Activated CD8-positive, alpha-beta memory T cell treated with anti-CD3 and anti-CD28 coated beads for 48 hours (primary cell): ENCODE measurements at places on chromosomes 3 and 15.

DNA sequence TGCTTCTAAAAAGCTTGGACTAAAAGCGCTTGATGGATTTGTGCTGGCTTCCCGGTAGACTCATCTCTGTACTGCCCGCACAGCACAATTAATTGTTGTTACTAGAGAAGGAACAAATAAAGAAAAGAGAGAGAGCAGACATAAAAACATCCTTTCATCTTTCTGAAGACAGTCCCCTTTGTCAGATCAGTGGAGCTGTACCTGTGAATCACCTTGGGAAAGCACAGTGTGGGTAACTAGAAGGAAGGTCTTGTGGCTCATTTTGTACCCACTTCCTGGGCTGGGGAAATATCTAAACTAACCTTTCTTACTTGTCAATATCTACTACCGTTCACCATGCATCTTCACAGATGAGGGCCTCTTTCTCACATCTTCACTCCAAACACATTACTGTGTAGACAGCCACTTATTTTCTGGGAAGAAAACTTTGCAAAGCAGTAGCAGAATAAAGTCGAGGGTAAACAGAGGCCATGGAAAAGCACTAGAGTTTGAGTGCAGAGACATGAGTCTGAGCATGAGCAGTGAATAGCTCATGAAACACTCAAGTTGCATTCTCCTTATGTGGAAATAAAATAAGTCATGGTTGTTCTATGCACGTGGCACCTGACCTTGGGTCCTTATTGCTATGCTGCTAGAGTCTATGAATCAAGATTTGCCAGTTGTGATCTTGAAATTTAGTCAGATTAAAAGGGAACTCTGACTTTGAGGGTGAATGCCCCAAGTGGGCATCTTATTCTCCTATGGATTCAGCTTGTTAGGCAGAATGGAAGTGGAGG, 169.3 kb downstream of the LPP start:
- no peak for DNase-seq

DNA sequence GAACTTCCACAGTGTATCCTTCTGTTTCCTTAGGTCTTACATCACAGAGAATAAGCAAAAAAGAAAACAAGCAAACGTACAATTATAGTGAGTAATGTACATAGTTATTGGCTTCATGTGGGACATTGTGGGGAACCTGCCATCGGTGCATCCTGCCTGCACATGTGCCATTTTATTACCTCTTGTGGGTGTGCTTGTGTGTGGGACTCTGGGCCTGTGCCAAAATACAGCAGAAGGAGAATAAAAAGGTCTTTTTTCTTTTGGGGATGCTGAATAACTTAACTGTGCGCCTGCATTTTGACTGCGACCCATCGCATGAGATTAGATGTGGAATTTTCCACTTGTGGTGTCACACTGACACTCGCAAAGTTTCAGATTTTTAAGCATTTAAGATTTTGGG, 169.6 kb upstream of the DCBLD2 start:
- no peak for DNase-seq

DNA sequence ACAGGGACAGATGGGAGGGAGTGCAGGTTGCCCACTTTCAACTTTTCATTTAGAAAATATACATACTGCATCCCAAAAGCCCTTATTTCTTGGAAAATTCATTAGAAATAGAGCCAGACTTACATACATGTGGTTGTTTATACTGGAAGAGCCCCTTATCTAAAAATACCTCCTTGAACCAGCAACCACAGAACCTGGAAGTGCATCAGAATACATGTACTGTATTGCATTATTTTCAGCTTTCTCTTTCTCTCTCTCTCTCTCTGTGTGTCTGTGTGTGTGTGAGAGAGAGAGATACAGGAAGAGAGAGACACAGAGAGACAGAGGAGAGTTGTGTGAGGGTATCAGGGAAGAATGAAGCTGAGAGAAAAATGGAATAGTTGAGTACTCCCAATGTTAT, 29.5 kb upstream of the LSAMP start:
- DNase-seq = no peak

GRCh38 chr15:76588811-76589747, 252.5 kb downstream of the ISL2 start:
- no peak for DNase-seq

DNA sequence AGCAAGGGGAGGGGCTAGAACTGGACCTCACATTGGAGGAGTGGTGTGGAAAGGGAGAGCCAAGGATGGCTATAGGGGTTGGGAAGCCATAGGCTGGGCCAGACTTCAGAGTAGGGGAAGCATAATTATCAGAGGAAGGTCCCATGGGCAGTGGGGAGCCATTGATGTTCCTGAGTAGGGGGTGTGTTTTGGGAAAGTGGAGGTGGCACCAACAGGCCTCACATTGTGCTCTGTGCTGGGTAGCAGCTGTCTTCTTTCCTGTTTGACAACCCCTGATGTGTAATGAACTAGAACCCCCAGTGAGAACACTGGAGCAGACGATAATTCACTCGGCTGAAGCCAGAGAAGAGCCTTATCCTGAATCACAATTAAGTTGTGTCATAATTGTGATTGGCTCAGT, 41.2 kb downstream of the SLC6A11 start:
- no peak for DNase-seq

DNA sequence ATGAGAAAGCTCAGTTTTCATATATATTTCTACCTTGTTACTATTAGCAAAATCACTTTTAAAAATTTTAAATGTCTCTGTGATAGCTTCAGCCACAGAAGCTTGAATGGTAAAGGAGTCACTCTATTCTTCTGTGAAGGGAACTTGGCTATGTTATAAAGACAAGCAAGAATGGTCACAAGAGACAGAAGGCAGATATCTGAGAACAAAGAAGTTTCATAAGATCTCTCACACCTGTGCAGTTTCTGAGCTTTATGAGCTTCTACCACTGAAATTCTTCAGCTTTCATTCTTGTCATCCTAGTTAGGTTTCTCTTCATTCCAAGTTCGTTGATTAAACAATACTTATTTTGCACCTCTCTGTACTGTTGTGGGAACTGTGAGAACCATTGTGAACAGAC, 853.4 kb downstream of the IGSF11 start:
- no peak for DNase-seq

- no peak for DNase-seq
These were observed 205.6 kb downstream of the FEZF2 start for GRCh38 chr3:62167566-62168262.

DNA sequence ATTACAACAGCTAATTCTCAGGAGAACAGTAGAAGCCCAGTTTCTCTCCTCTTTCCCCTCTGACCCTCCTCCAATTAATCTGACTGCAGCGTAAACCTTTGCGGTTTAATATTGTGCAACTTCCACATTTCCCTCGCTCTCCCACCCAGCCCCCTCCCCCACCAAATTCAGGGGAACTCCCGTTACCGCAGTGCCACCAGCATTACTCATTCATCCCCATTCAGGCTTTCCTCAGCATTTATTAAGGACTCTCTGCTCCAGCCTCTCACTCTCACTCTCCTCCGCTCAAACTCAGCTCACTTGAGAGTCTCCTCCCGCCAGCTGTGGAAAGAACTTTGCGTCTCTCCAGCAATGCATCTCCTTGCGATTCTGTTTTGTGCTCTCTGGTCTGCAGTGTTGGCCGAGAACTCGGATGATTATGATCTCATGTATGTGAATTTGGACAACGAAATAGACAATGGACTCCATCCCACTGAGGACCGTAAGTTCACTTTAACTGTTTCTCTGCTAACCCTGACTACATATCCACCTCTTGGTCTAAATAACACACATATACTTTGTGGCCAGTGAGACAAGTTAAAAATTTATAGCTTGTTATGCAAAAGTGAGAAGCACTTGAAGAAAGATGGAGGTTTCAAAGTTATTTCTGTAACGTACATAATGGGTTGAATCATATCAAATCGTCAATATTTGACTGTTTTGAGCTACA, at the start of gene PTX3:
Gene PTX3, plus strand, starts transcription at position 268 of the 709 bp plus-strand sequence. Its CDS starts 84 bp downstream, at position 352.
- peak; percentile 2 for DNase-seq

- DNase-seq = no peak
These were observed 188.4 kb downstream of the RAP2B start for GRCh38 chr3:153350420-153350819.

GRCh38 chr3:177881351-177881750, 654.9 kb upstream of the KCNMB2 start:
- no peak for DNase-seq

DNA sequence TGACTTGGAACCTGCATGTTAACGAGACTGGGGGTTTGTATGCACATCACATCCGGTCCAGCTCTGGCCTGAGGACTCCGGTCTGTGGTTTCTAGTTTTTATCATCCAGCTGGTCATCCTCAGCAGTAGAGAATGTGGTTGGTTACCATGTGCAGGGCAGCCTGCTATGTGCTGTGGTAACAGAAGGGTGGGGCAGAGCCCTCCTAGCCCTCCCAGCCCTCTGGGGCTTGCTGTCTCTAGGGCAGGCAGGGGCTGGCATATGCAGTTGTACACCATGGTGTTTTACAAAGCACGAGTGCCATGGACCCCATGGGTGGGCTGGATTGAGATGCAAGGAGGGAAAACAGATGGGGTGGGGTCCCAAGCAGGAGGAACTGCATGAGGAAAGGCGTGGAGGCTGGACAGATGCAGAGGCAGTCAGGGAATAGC, 70.2 kb downstream of the APBA2 start:
- DNase-seq = no peak
